GM12864 (cell line): ENCODE measurements at places on chromosomes 12 and 14.

- DNase-seq = no peak
Measured at GRCh38 chr12:20055856-20056255, 312.5 kb upstream of the PDE3A start.

DNA sequence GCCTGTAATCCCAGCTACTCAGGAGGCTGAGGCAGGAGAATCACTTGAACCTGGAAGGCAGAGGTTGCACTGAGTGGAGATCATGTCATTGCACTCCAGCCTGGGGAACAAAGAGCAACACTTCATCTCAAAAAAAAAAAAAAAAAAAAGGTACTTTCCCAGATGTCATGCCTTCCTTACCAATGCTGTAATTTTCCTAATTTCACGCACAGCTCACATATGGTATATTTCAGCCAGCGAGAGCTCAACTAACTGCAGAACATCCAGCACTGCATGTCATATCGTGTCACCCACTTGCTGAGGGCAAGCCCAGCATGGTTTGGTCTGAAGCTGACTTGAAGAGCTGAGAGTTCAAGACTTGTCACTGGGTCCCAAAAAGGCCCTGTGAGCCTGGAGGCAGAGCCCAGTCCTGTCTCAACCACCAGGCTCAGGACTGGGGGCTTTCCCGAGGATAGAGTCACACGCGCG lies 29.0 kb downstream of the NFKBIA start:
- DNase-seq = no peak

- DNase-seq = no peak
Measured at GRCh38 chr14:75636100-75636692, 24.5 kb downstream of the ERG28 start.

DNA sequence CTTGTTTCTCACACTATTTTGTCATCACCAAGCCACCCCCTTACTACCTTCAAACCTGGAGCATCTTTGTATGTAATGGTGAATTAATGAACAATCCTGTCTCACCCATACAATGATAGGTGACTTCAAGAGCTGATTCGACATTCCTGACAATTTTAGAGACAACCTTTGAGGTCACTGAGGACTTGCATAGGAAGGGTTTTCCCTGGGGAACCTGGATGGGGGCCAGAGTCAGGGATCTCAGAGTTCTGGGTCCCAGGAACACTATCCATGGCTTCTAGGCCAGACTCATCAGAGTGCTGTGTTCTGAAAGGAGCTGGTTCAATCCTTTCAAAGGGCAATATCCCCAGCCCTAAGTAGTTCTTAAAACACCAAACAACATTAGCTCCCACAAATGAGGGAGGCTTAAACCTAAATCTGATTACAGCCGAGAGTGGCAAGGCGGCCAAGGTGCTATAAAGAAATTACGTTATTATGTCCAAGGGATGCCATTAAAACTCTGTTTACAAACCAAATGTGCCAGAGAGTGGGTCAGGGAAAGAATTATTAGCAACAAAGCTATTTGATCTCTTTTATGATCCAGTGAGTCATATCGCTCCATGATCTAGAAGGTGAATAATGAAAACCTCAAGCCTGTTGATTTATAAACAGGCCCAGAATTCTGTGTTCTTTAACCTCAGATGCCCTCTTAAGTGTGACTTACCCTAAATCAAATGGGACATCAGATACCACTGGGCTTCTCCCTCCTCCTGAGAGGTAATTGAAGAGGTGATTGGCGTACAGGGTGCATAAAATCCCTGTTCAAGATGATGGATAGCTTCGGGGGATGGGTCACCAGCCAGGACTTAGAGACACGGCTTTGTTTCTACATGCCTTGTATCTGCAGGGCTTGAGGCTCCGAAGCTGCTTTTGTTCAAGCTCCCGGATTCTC lies 230.2 kb upstream of the TBX3 start:
- DNase-seq = no peak

GRCh38 chr12:2959505-2960389 lies 550 bp downstream of the TEAD4 start:
- DNase-seq = no peak
